CD4-positive, alpha-beta T cell treated with Interleukin-4 for 1 hour (primary cell): ENCODE measurements at places on chromosomes 11 and 22.

DNA sequence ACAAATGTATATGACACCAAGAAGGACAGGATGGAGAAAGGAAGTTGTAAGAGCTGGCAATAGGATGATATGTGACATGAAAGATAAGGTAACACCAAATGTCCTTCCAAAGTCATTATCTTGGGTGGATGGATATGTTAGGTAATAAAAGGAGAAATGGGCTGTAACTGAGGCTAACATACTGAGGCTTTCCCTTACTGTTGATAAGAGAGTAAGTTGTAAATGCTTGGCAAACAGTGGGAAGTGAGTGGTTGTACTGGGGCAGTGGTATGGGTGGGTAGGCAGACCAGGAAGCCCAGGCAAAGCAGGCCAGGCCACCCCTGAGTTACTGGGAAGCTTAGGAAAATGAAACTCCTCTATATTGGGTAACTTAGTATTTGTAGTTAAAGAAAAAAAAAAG is 73.7 kb downstream of the ARHGAP42 start:
- DNase-seq, result no peak

GRCh38 chr22:50197856-50198623 is 2.8 kb upstream of the SELENOO start:
- DNase-seq, result no peak

DNA sequence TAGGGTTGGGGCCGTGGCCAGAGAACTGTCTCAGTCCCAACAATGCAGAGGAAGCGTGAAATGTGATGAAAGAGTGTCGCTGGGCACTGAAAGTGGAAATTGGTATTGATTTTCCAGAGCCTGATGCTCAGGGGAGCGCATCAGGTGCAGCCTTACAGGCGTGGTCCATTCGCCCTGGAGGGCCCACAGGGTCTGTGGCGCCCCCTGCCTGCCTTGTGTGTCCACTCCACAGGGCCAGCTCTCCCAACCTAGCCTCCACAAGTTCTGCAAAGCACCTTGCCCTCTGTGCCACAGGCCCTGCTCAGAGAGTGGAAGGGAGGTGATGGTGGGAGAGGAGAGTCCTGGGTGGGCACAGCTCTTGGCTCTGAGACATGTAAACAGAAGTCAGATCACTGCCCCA is 54.9 kb upstream of the LMO1 start:
- no peak for DNase-seq

DNA sequence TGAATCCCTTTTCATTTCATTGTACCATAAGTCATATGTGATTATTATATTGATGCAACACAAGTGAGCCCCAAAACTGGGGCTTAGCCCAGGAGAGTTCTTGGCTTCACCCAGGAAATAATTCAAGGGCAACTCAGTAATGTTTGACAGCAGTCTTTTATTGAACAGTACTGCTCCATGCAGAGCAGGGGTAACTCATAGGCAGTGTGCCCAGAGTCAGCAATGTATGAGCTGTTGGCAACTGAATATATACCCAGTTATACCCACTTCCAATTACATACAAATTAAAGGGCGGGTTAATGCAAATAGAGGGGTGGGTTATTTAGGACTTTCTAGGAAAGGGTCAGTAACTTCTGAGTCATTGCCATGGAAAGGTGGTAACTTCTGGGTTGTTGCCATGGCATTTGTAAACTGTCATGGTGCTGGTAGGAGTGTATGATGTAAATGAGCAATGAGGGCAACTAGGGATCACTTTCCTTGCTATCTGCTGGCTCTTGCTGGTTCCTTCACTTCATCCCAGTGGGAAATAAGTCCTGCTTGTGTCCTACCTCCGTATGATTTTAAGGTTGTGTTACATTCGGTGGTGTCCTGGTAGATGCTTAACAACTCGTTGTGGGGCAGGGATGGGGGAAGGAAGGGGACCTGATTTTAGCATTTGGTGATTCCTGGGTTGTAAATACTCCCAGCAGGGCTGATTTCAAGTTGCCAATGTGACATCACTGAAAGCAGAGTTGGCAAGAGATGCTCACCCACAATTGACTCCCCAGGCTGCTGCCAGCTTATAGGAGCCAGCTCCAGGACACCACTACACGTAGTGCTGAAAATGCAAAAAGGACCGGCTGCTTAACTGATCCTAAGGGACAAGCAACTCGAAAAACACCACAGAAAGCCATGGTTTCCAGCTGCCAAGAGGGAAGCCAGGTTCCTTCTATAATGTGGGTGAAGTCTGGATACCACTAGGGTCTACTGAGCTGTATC is 70.1 kb downstream of the SYT9 start:
- no peak for DNase-seq

DNA sequence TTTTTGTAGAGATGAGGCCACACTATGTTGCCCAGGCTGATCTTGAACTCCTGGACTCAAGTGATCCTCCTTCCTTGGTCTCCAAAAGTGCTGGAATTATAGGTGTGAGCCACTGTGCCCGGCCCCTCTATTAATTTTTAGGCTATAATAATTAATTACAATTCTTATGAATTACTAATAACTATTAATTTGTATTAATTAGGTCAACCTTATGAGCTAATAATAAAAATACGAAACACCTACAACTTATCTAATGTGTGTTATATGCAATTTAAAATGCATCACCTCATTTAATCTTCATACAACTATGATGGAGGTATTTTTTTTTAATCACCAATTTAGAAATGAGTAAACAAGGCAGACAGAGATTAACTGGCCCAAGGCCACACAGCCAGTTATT is 26.2 kb downstream of the LRP4 start:
- DNase-seq, result no peak

- DNase-seq, result peak; percentile 10
Observed at GRCh38 chr22:48757581-48757980, 1070.1 kb downstream of the BRD1 start.

- DNase-seq, result no peak
Observed at GRCh38 chr11:121237686-121238658, 54.6 kb upstream of the SC5D start.

- no peak for DNase-seq
Observed at GRCh38 chr11:42179216-42179615, 719.8 kb upstream of the LRRC4C start.

GRCh38 chr11:13772223-13773046 is 104.0 kb downstream of the FAR1 start:
- DNase-seq, result peak; percentile 79
